ENCODE measurements at places on chromosomes 16 and 17.

DNA sequence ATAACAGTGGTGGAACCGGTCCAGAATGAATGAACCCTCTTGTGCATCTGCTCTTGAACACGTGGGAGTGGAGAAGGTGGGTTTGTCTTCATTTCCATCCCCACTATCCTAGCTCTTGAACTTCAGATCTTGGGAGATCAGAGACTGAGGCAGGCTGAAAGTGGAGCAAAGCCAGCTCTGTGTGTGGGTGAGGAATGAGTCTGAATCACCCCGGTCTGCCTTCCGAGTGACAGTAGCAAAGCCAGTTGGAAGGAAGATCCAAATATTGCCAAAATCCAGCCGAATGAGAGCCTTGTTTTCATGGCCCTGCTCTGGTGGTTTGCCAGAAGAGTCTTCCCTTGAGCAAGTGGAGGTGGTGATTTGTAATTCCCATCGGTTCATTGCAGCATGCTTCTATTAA is 29.0 kb upstream of the ASIC2 start:
- no peak for DNase-seq

- DNase-seq: no peak
Observed at GRCh38 chr16:53829186-53829747, 125.3 kb downstream of the FTO start.

DNA sequence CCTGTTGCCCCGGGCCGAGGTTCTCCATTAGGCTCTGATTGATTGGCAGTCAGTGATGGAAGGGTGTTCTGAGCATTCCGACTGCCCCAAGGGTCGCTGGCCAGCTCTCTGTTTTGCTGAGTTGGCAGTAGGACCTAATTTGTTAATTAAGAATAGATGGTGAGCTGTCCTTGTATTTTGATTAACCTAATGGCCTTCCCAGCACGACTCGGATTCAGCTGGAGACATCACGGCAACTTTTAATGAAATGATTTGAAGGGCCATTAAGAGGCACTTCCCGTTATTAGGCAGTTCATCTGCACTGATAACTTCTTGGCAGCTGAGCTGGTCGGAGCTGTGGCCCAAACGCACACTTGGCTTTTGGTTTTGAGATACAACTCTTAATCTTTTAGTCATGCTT is 74.2 kb downstream of the HAPSTR1 start:
- no peak for DNase-seq

GRCh38 chr17:79513820-79514535 is 96.9 kb downstream of the RBFOX3 start:
- no peak for DNase-seq

- no peak for DNase-seq
Observed at GRCh38 chr17:50047488-50048126, 8.3 kb upstream of the ITGA3 start.

GRCh38 chr17:44922746-44923470 is 7.6 kb upstream of the GFAP start:
- DNase-seq: no peak

DNA sequence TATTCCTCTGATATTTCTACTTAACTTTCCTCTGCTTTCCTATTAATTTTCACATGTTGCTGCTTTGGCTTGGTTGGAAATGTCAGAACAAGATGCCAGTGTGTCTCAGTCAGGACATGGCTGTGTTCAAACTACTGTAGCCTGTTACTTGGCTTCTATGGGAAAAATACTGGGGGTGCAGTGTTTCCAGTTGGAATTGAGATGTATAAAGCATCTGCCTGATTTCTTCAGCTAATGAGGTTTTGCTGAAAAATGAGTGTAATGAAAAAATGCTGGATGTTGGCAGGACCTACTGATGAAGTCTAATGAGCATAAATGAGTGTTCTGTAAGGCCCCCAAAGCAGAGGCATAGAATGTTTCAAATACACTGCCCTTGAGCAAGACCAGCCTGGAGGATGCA is 166.6 kb downstream of the PHKB start:
- no peak for DNase-seq

- DNase-seq: no peak
Observed at GRCh38 chr16:49560004-49560830, 186.6 kb downstream of the C16orf78 start.

DNA sequence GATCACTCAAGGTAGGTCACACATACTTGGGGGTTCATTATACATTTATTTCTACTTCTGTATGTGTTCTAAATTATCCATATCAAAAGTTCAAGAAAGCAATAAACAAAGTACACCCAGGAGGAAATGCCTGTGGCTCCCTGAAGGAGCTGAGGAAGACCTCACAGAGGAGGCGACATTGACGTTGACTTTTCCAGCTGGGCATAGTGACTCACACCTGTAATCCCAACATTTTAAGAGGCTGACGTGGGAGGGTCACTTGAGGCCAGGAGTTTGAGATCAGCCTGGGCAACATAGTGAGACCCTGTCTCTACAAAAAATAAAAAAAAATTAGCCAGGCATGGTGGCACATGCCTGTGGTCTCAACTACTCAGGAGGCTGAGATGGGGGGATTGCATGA is 16.3 kb downstream of the ITGAD start:
- peak; percentile 19 for DNase-seq

GRCh38 chr17:49407981-49408501 is 6.6 kb downstream of the PHB1 start:
- peak; percentile 50 for DNase-seq

GRCh38 chr17:48561884-48562810 is 16.0 kb downstream of the HOXB4 start:
- no peak for DNase-seq

DNA sequence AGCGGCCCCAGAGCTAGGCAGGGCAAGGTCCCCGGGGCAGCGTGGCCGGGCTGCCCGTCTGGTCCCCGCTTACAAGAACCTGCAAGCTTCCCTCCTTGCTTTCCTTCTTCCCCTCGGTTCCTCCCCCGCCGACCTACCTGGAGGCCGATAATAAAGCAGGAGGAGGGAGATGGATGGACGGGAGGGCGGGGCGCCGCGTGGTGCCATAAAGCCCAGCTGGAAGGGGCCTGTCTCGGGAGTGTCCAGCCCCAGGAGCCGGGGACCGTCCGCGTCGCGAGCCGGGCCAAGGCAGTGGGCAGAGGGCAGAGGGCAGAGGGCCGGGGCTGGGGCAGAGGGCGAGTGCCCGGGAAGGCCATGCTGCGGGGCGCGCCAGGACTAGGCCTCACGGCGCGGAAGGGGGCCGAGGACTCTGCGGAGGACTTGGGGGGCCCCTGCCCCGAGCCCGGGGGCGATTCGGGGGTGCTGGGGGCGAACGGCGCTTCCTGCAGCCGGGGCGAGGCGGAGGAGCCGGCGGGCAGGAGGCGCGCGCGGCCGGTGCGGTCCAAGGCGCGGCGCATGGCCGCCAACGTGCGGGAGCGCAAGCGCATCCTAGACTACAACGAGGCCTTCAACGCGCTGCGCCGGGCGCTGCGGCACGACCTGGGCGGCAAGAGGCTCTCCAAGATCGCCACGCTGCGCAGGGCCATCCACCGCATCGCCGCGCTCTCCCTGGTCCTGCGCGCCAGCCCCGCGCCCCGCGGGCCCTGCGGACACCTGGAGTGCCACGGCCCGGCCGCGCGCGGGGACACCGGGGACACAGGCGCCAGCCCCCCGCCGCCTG is at the start of gene BHLHA9:
BHLHA9 (plus strand) TSS at position 235 of the 820 bp plus-strand sequence; CDS start at position 355, 120 bp downstream.
- DNase-seq: no peak

DNA sequence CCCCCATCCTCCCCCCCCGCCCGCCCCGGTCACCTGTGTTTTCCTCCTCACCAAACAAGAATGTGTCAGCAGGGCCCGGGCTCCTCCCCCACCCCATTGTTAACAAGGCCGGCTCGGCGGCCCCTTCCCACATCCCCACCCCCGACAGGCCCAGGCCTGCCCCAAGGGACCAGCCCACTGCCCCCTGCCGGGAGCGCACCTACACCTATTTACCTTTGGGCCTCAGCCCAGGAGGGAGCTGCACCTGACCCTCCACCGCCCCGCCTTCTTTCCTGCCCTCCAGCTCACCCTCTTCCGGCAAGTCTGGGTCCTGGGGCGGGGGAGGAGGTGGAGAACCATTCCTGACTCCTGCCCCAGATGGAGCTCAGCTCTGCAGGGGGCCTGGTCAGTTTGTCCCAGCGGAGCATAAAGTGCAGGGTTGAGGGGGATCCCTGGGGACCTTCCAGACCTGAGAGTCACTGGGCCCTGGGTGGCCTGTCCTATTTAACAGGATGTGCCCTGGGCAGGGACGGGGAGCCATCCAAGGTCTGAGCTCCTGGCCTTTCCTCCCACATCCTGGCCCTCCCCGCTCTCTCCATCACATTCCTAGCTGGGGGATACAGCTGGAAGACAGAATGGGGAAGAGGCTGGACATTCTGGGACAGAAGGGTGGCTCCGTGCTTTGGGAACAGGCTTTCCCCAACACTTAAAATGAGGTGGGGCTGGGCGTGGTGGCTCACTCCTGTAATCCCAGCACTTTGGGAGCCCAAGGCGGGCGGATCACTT is 8.3 kb downstream of the FOXJ1 start:
- DNase-seq: peak; percentile 40

DNA sequence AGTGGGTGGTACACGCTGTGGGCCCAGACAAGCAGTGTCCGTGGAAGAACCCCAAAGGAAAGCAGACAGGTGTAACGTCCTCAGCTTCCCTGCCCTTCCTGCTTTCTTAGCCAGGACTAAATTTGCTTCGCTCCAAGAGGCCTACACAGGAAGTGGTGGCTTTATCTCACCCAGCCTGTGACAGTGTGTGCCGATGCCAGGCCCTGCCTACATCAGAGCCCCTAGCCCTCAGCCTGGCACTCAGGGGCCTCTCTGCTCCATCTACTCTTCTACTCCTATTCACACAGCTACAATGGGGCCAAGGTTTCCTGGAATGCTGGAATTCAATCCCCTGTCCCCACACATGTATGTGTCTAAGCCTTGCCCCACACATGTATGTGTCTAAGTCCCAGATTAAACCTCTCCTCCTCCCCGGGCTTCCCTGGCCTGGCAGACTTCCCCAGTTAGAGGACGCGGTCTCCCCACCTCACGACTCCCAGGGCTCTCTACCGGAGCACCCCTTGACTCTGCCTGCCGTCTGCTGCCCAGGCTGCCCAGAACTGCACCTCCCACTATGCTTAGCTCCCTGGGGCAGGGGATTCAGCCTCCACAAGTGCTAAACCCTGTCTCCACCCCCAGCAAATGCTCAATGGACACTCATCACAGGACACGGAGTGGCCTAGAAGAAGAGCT is 8.2 kb downstream of the PGAP3 start:
- no peak for DNase-seq

GRCh38 chr17:7444682-7445618 is at the start of gene CHRNB1:
TSS of gene CHRNB1 (plus strand) at chr17:7445061. CDS start at chr17:7445128, 67 bp downstream.
- DNase-seq: peak; percentile 52

GRCh38 chr17:38777641-38778250 is 21.6 kb downstream of the PIP4K2B start:
- DNase-seq: no peak

DNA sequence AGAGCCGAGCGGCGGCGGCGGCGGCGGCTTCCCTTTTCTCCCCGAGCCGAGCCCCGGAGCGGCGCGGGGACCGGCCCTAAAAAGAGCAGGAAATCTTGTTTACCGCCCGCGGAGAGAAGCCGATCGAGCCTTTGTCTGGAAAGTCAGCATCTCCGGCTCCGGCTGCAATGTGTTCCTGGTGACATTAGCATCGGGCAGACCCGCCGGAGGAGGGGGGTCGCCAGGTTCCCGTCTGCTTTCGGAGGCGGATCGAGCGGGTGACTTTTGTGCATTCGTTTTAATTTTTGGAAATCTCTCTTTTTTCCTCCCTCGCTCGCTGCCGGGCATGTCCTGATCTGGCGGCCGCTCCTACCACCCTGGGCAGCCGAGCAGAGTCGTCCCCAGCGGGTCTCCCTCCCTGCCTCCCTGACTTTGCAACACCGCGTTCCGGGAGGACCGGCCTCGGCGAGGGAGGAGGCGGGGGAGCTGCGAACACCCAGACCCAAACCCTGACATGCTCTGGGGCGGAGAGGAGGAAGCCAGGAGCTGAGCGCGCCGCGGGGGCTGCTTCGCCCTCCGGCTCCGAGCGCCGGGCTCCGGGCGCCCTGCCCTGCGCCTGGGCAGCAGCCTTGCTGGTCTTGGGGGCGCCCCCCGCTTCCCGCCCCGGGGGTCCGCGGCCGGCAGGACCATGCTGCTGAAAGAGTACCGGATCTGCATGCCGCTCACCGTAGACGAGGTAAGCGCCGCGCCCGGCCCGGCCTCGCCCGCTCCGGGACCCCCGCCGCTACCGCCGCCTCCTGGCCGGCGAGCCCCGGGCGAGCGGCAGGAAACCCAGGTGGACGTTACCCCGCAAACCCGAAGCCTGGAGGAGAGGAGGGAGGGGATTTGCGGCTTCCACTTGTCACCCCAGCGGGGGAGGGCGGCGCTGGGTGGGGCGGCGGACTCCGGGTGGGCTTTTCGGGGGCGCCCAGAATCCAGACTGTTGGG is 690 bp downstream of the PITPNC1 start:
- DNase-seq: no peak

DNA sequence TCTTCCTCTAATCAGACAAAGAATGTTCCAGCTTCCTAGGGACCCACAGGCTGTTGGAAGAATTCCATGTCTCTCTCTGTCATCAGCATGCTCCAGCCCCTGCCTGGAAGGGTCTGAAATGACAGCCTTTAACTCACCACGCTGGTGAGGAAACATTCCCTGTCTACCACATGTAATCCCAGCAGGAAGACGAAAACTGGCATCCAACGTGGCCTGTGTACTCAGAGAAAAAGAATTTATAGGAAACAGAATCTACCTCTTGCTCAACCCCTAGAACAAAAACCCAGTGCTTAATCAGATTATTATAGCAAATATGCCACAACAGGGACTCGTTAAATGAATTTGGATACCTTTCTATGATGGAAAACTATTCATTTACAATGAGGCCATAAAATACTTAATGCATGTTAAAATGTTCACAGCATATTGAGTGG is 147.3 kb upstream of the FOXF1 start:
- DNase-seq: no peak

DNA sequence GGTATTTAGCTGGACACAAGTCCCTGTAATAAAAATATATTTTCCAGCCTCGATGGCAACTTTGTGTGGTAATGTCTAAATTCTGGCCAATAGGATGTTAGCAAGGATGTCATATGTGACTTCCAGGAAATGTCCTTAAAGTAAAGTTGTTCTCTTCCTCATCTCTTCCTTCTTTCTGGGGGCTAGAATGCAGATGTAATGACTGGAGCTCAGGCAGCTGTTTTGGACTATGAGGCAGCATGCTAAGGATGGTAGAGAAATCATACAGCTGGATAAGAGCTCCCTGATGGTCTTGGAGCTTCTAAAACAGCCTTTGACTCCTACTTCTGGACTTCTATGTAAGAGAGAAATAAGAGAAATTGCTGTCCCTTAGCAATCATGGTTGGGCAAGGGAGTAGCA is 16.9 kb upstream of the MAPT start:
- no peak for DNase-seq

DNA sequence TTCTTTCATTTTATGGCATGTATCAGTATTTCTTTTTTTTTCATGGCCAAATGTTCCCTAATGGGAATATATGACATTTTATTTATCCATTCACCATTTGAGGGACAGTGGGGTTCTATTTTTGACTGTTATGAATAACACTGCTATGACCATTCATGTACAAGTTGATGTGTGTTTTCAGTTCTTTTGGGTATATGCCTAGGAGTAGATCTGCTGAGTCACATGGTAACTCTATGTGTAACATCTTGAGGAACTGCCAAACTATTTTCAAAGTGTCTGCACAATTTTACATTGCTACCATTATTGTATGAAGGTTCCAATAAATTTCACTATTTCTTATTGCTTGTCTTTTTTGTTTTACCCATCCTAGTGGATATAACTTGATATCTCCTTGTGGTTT is 223.0 kb downstream of the TANC2 start:
- no peak for DNase-seq

Measured in HCT116 (cell line).